Transverse colon (tissue), 4 donors: ENCODE measurements at places on chromosomes 7 and 10. TPM values are rescaled to one million over a fixed set of nuclear protein-coding genes. Genes with fewer than 3 reads are reported as not detected.

SLC35G1 gene
- 39.2 TPM for total RNA-seq

GPR15LG gene
- 270 TPM for total RNA-seq

AGBL3 gene
- total RNA-seq: 1.1 TPM

ITIH5 gene
- total RNA-seq: 13.2 TPM

OIT3 gene
- 0.16 TPM for total RNA-seq

STEAP1B gene
- not detected for total RNA-seq

TAS2R3 gene
- total RNA-seq: 2.3 TPM

GATA3 gene
- not detected for total RNA-seq

DNA sequence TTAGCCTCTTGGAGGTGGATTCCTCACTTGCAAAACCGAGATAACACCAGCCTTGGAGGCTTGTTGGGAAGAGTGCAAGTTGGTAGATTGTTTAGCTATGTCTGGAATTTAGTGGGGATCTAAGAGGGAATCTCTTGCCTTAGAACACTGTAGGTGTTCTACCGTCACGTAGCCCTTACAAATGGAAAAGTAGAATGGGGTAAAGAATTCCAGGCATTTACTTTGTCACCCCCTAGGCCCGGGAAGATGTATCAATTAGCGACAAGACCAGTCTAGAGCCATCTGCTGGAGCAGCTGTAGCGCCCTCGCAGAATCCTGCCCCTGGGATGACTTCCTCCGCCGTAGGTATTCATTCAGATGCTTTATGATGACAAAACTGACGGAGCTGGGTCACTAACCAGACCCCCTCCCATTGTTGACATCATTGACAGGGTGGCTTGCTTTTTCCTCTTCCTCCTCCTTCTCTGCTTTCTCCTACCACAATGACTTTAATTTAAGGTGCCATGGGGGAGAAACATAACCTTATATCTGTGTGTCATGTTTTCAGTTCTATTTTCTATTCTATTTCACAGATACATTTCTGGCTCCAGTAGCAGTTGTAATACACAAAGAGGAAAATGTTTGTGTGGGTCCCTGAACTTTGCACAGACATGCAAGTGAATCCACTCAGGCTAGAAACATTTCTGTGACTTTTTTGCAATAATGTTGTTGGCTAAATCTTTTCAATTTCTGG is 262.6 kb upstream of the LYZL1 start:
- peaks cover 8% of the 10 kb centered on the region for H3K4me1 ChIP-seq
- no peak for DNase-seq
- no peaks in the 10 kb centered on the region for H3K36me3 ChIP-seq
- no peak overlapping the region for H3K27ac ChIP-seq
- H3K4me3 ChIP-seq: no peak overlapping the region

DNA sequence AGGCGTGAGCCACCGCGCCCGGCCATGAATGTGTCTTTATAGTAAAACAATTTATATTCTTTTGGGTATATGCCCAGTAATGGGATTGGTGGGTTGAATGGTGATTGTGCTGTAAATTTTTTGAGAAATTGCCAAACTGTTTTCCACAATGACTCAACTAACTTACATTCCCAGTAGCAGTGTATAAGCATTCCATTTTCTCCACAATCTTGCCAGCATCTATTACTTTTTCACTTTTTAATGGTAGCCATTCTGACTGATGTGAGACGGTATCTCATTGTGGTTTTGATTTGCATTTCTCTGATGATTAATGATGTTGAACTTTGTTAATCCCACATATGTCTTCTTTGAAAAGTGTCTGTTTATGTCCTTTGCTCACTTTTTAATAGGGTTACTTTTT is 1187.9 kb downstream of the XPNPEP1 start:
- no peaks in the 10 kb centered on the region for H3K36me3 ChIP-seq
- H3K4me3 ChIP-seq: no peak overlapping the region
- DNase-seq: no peak
- H3K4me1 ChIP-seq: no peaks in the 10 kb centered on the region

- no peak overlapping the region for H3K27ac ChIP-seq
- H3K4me3 ChIP-seq: no peak overlapping the region
- no peaks in the 10 kb centered on the region for H3K36me3 ChIP-seq
- H3K27me3 ChIP-seq: no peaks in the 10 kb centered on the region
Measured at GRCh38 chr10:88865281-88865876, 13.7 kb upstream of the ANKRD22 start.

- no peaks in the 10 kb centered on the region for H3K4me1 ChIP-seq
- no peaks in the 10 kb centered on the region for H3K27me3 ChIP-seq
- H3K4me3 ChIP-seq: no peak overlapping the region
- no peak overlapping the region for H3K27ac ChIP-seq
- H3K36me3 ChIP-seq: no peaks in the 10 kb centered on the region
- no peak for DNase-seq
Measured at GRCh38 chr10:12422189-12422588, 72.8 kb downstream of the CAMK1D start.

GRCh38 chr7:45599851-45600706 is 25.9 kb downstream of the ADCY1 start:
- no peak for DNase-seq
- H3K27me3 ChIP-seq: no peaks in the 10 kb centered on the region
- H3K4me1 ChIP-seq: no peaks in the 10 kb centered on the region

- no peak overlapping the region for H3K27ac ChIP-seq
- H3K27me3 ChIP-seq: peaks cover 93% of the 10 kb centered on the region
- H3K4me3 ChIP-seq: no peak overlapping the region
- peaks cover 10% of the 10 kb centered on the region for H3K4me1 ChIP-seq
- H3K36me3 ChIP-seq: no peaks in the 10 kb centered on the region
Measured at GRCh38 chr10:101773923-101774588, 1.9 kb downstream of the FGF8 start.

- peak within 1 kb of the TSS; percentile 43 for H3K4me3 ChIP-seq
- DNase-seq: peak; percentile 27
- no peaks in the 10 kb centered on the region for H3K36me3 ChIP-seq
Measured at GRCh38 chr10:127196282-127197153, at the start of gene INSYN2A. TSS of gene INSYN2A (minus strand) at chr10:127196591. CDS start at chr10:127176395, 20,196 bp downstream.

- no peaks in the 10 kb centered on the region for H3K27me3 ChIP-seq
- no peak for DNase-seq
- H3K27ac ChIP-seq: no peak overlapping the region
- no peaks in the 10 kb centered on the region for H3K36me3 ChIP-seq
- H3K4me3 ChIP-seq: no peak overlapping the region
- no peaks in the 10 kb centered on the region for H3K4me1 ChIP-seq
Measured at GRCh38 chr7:21603972-21604749, 61.3 kb downstream of the DNAH11 start.

DNA sequence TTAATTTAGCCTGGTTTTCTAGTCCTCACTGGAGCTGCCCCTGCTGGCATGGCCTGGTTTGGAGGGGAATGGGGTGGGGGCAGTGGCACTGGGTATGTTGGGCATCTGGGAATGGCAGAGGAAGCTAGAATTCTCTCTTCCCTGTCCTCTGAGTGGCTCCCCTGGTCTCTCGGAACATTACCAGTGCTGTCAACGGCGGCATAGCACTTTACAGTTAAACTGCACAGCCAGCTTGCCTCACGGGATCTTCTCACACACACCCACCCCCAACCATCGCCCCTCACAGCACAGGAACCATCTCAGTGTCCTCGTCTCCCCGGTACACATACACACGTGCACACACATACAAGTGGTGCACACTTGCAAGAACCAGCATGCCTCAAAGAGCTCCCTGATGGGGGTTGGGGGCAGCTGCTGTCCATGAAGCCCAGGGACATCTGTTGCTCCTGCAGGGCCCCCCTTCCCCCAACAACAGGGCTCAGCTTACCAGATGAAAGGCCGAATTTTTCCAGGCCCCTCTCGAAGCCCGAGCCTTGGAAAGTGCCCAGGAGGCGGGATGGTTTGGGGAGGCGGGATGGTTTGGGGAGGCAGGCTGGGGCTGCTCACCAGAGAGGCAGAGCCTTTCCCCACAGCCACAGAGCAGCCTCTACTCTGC is 41.0 kb downstream of the TSPAN15 start:
- H3K27ac ChIP-seq: peak overlapping the region; percentile 63
- no peaks in the 10 kb centered on the region for H3K36me3 ChIP-seq
- H3K4me1 ChIP-seq: peaks cover 28% of the 10 kb centered on the region
- no peak for DNase-seq
- H3K27me3 ChIP-seq: no peaks in the 10 kb centered on the region
- no peak overlapping the region for H3K4me3 ChIP-seq

DNA sequence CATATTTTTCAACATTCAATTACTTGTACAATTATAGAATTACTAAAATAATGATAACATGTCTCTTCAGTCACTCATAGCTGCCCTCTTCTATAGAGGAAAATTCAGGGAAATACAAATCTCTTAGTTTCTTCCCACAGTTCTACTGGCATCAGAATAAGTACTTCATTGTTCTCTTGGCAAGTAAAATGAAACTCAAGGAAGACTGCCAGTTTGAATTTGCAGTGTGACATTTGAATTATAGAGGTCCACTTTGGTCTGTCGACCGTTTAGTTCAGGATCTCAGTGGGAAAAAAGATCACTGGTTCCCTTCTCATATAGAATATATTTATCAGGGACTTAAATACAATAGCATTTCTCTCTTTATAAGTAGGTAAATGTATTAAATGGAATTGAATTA is 114.5 kb downstream of the PON1 start:
- no peaks in the 10 kb centered on the region for H3K4me1 ChIP-seq
- no peak overlapping the region for H3K4me3 ChIP-seq
- H3K36me3 ChIP-seq: no peaks in the 10 kb centered on the region
- no peaks in the 10 kb centered on the region for H3K27me3 ChIP-seq
- no peak for DNase-seq
- H3K27ac ChIP-seq: no peak overlapping the region

- H3K27ac ChIP-seq: no peak overlapping the region
- H3K36me3 ChIP-seq: no peaks in the 10 kb centered on the region
- DNase-seq: no peak
- no peaks in the 10 kb centered on the region for H3K4me1 ChIP-seq
- H3K4me3 ChIP-seq: no peak overlapping the region
- no peaks in the 10 kb centered on the region for H3K27me3 ChIP-seq
Measured at GRCh38 chr7:125406111-125406510, 476.5 kb upstream of the POT1 start.

GRCh38 chr10:46525177-46525823 is 31.2 kb downstream of the GPRIN2 start:
- no peak overlapping the region for H3K27ac ChIP-seq
- no peaks in the 10 kb centered on the region for H3K27me3 ChIP-seq
- H3K4me1 ChIP-seq: peaks cover 14% of the 10 kb centered on the region
- H3K36me3 ChIP-seq: no peaks in the 10 kb centered on the region
- no peak overlapping the region for H3K4me3 ChIP-seq

GRCh38 chr10:23362879-23363792 is 18.5 kb upstream of the C10orf67 start:
- H3K27me3 ChIP-seq: no peaks in the 10 kb centered on the region
- no peaks in the 10 kb centered on the region for H3K4me1 ChIP-seq
- DNase-seq: no peak
- no peak overlapping the region for H3K27ac ChIP-seq
- H3K4me3 ChIP-seq: no peak overlapping the region
- no peaks in the 10 kb centered on the region for H3K36me3 ChIP-seq

DNA sequence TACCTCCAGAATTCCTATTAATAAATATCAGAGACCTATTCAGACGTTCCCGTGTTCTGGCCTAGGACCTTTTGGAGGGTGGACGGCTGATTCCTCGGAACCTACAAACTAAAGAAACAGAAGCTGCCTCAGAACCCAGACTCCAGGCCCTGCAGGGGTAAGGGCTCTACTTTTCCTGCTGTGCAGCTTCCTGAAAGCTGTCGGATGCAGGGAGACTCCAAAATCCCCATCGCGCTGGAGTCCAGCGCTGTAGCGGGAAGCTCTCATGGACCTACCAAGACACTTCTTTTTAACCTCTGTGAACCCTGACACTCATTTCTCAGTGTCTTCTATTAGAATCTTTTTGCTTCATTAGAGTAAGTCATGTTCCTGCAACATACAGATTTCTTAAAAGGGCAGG is 244.5 kb upstream of the PITRM1 start:
- H3K36me3 ChIP-seq: no peaks in the 10 kb centered on the region
- H3K4me1 ChIP-seq: no peaks in the 10 kb centered on the region
- no peak overlapping the region for H3K27ac ChIP-seq
- H3K4me3 ChIP-seq: no peak overlapping the region

GRCh38 chr10:112429147-112429546 is 17.6 kb downstream of the ZDHHC6 start:
- H3K27ac ChIP-seq: no peak overlapping the region
- DNase-seq: no peak
- H3K4me3 ChIP-seq: no peak overlapping the region
- H3K36me3 ChIP-seq: no peaks in the 10 kb centered on the region

- H3K4me1 ChIP-seq: peaks cover 24% of the 10 kb centered on the region
- H3K27me3 ChIP-seq: no peaks in the 10 kb centered on the region
- DNase-seq: no peak
- H3K36me3 ChIP-seq: no peaks in the 10 kb centered on the region
- H3K4me3 ChIP-seq: peak overlapping the region; percentile 35
Measured at GRCh38 chr7:33039903-33040292, 22.7 kb downstream of the NT5C3A start.

GRCh38 chr10:63388421-63389031 is 77.3 kb downstream of the JMJD1C start:
- H3K27me3 ChIP-seq: no peaks in the 10 kb centered on the region
- H3K36me3 ChIP-seq: no peaks in the 10 kb centered on the region
- no peak for DNase-seq
- no peak overlapping the region for H3K4me3 ChIP-seq
- H3K4me1 ChIP-seq: peaks cover 12% of the 10 kb centered on the region

DNA sequence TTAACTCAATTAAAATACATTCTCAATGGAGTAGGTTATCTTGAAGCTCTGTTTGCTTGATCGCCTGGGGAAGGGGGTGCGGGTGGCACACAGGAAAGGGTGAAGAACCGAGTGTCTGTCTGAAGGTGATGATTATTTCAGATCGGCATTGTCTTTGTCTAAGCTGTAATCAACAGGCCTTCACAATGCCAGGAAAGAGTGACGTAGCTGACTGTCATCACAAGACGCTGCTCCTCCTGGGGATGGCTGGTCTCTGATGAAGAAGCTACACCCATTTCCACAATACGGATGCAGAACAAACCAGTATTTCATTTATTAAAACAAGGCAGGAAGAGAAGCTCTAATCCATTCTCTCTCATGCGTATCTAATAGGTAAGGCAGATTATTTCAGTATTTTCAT is 19.4 kb downstream of the JCAD start:
- no peak for DNase-seq
- no peaks in the 10 kb centered on the region for H3K36me3 ChIP-seq
- no peak overlapping the region for H3K4me3 ChIP-seq
- no peaks in the 10 kb centered on the region for H3K27me3 ChIP-seq

GRCh38 chr7:104951546-104951945 is 62.5 kb upstream of the KMT2E start:
- H3K36me3 ChIP-seq: no peaks in the 10 kb centered on the region
- no peak for DNase-seq
- H3K4me1 ChIP-seq: peaks cover 34% of the 10 kb centered on the region
- H3K4me3 ChIP-seq: no peak overlapping the region
- H3K27ac ChIP-seq: peak overlapping the region; percentile 72
- no peaks in the 10 kb centered on the region for H3K27me3 ChIP-seq

GRCh38 chr7:107785926-107786325 is 17.1 kb downstream of the SLC26A3 start:
- H3K4me1 ChIP-seq: peaks cover 9% of the 10 kb centered on the region
- peak overlapping the region; percentile 76 for H3K27ac ChIP-seq
- H3K36me3 ChIP-seq: no peaks in the 10 kb centered on the region
- H3K4me3 ChIP-seq: no peak overlapping the region
- no peaks in the 10 kb centered on the region for H3K27me3 ChIP-seq
- DNase-seq: peak; percentile 44
